Epithelial cell of umbilical artery (primary cell): ENCODE measurements at places on chromosomes 16 and 17. TPM values are rescaled to one million over a fixed set of nuclear protein-coding genes. Genes with fewer than 3 reads are reported as not detected.

The TMEM238L gene
- total RNA-seq = not detected in 2 replicates

The EXOC3L1 gene
- 8.8 and 29.9 TPM in 2 replicates for total RNA-seq

The OTOA gene
- 0.15 TPM in 1 of 2 replicates, not detected in the other for total RNA-seq

The PRMT7 gene
- 37.4 and 65.8 TPM in 2 replicates for total RNA-seq

The TNFRSF17 gene
- not detected in 2 replicates for total RNA-seq

The PRKCB gene
- 1.7 TPM in 1 of 2 replicates, not detected in the other for total RNA-seq

The SYT17 gene
- 0.91 and 4.2 TPM in 2 replicates for total RNA-seq

The AIPL1 gene
- not detected in 2 replicates for total RNA-seq

The IL34 gene
- 0.32 and 1.4 TPM in 2 replicates for total RNA-seq

The TPSAB1 gene
- not detected in 2 replicates for total RNA-seq

The METRNL gene
- total RNA-seq = 28.0 and 50.0 TPM in 2 replicates

The SLC13A2 gene
- total RNA-seq = not detected in 2 replicates

The OR4D1 gene
- not detected in 2 replicates for total RNA-seq

The FAM171A2 gene
- 7.0 and 10.4 TPM in 2 replicates for total RNA-seq

The KIF2B gene
- not detected in 2 replicates for total RNA-seq

The TBX21 gene
- total RNA-seq = not detected in 2 replicates

The MT3 gene
- not detected in 2 replicates for total RNA-seq

The LPO gene
- total RNA-seq = not detected in 2 replicates

The SLC35G6 gene
- not detected in 2 replicates for total RNA-seq

The SGCA gene
- total RNA-seq = not detected in 2 replicates

The SLC4A1 gene
- total RNA-seq = not detected in 2 replicates

The CHST5 gene
- not detected in 2 replicates for total RNA-seq

The C16orf89 gene
- total RNA-seq = not detected in 2 replicates

The ARL17B gene
- 4.5 and 9.1 TPM in 2 replicates for total RNA-seq

The TAT gene
- total RNA-seq = not detected in 2 replicates

The JUP gene
- 61.2 and 114 TPM in 2 replicates for total RNA-seq

The CHTF8 gene
- total RNA-seq = 59.1 and 66.9 TPM in 2 replicates

The TP53TG3C gene
- 0.32 TPM in 1 of 2 replicates, not detected in the other for total RNA-seq

The QRICH2 gene
- total RNA-seq = 1.9 and 2.7 TPM in 2 replicates

The G6PC3 gene
- total RNA-seq = 18.2 and 20.5 TPM in 2 replicates

The MLKL gene
- 21.4 and 40.3 TPM in 2 replicates for total RNA-seq

The RPRML gene
- not detected in 2 replicates for total RNA-seq

The TMEM204 gene
- 15.0 and 36.7 TPM in 2 replicates for total RNA-seq

The PRSS36 gene
- total RNA-seq = 0.32 and 1.5 TPM in 2 replicates

The GRB2 gene
- total RNA-seq = 81.9 and 101 TPM in 2 replicates

The RAP1GAP2 gene
- total RNA-seq = 0.15 and 0.65 TPM in 2 replicates

The ESRP2 gene
- 0.15 and 0.97 TPM in 2 replicates for total RNA-seq

The CCL1 gene
- 1.5 TPM in 1 of 2 replicates, not detected in the other for total RNA-seq

The C1QTNF1 gene
- 2.9 and 17.9 TPM in 2 replicates for total RNA-seq

The HOXB6 gene
- total RNA-seq = 6.2 and 12.9 TPM in 2 replicates

The HOXB3 gene
- total RNA-seq = 5.8 and 11.2 TPM in 2 replicates

The PIK3R6 gene
- total RNA-seq = not detected in 2 replicates

The NPIPA2 gene
- 0.32 and 2.1 TPM in 2 replicates for total RNA-seq

The CCL8 gene
- not detected in 2 replicates for total RNA-seq

The AGRP gene
- not detected in 2 replicates for total RNA-seq

The ZPBP2 gene
- total RNA-seq = not detected in 2 replicates

The KRT32 gene
- not detected in 2 replicates for total RNA-seq

The TNK1 gene
- 0.91 TPM in 1 of 2 replicates, not detected in the other for total RNA-seq

The KRT40 gene
- total RNA-seq = not detected in 2 replicates

The MMP25 gene
- total RNA-seq = under 0.01 TPM in 1 of 2 replicates, not detected in the other

The GPRC5B gene
- total RNA-seq = 24.0 and 28.0 TPM in 2 replicates

The E4F1 gene
- 30.2 and 36.2 TPM in 2 replicates for total RNA-seq

The TMEM186 gene
- total RNA-seq = 6.4 and 6.8 TPM in 2 replicates

The SLC5A10 gene
- not detected in 2 replicates for total RNA-seq

The NLRC5 gene
- total RNA-seq = 5.5 and 22.8 TPM in 2 replicates
